ENCODE measurements at places on chromosomes 2 and 18. TPM values are rescaled to one million over a fixed set of nuclear protein-coding genes. Genes with fewer than 3 reads are reported as not detected.

- DNase-seq = no peak
Measured at GRCh38 chr2:40030456-40030975, 251.5 kb upstream of the THUMPD2 start.

Gene SERPINB10
- total RNA-seq = not detected

DNA sequence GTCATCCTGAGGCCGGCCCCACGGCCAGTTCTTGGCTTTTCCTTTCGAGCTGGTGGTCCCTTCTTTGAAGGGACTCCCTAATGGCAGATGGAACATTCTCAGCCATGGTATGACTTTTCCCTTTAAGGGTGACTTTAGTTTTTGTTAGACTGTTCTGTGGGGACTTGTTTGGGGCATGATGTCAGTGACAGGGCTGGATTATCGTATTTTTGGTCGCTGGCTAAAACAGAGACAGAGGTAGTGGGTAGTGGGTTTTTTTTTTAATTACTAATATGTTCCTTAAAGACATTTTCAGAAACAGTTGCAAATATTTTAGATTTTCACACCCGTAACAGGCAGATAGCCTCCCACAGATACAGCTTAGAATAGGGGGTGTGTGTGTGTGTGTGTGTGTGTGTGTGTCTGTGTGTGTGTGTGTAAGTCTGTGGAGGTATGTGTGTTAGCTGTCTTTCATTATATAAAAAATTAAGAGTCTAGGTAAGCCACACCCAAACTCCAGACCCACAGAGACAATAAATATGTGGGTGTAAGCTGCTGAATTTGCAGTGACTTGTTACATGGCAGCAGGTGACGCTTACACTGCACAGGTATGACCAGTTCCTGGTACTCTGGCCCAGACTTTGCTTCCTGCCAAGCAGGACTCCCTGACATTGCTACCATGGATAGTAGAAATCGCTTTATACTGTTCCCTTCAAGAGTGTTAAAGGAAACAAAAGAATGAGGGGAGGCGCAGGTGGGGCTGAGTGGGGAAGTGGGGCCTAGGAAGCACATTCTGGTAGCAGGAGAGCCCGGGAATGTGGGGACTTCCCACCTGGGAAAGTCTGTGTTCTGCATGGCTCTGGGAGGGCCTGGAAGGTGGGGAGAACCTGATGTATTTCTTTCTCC lies 20.9 kb downstream of the NCK2 start:
- no peak for DNase-seq

Gene SNTG2
- total RNA-seq = 9.9 TPM

GRCh38 chr18:53458268-53458667 lies 766.2 kb downstream of the MBD2 start:
- DNase-seq = no peak

GRCh38 chr18:8947566-8947965 lies 154.9 kb upstream of the NDUFV2 start:
- DNase-seq = no peak

Gene CDCA7
- total RNA-seq = not detected

Gene DQX1
- total RNA-seq = not detected

DNA sequence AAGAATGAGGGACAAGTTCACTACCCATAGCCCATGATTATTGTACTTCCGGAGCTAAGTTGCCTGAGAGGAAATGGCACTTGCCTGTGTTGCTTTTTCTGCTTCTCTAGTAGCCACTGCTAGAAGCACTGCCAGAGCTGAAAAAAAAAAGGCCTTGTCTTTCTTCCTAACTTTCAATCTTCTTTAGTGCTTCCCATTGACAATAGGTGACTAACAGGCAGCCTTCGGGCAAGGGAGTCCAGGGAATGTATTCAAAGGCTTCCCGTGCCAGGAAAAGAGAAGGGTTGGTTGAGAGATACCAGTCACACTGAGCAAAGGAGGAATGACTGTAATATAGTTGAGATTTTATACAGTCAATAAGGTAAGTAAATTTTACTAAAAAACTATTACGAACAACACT lies 242.0 kb downstream of the CALCRL start:
- no peak for DNase-seq

GRCh38 chr2:223815186-223815883 lies 22.0 kb downstream of the AP1S3 start:
- no peak for DNase-seq

Gene NTSR2
- not detected for total RNA-seq

- DNase-seq = no peak
Measured at GRCh38 chr2:34602262-34602661, 1003.2 kb upstream of the FAM98A start.

Gene NOL4
- not detected for total RNA-seq

Gene ST6GAL2
- 55.5 TPM for total RNA-seq

DNA sequence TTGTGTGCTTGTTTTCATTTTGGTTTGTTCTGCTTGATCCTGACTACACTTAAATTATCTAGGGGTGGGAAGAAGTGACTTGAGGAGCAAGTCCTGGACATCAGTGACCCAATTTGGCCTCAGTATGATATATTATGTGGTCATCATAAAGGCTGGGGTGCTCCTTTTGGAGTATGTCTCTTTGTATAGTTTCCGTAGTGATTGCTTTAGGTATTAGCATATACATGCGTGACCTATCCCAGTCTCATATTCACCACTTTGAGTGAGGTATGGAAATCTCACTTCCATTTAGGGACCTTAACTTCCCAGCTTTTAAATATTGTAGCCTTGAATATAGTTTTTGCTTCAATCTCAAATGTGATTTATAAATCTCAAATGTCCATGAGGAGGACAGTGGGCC lies 241.0 kb downstream of the PTGR3 start:
- DNase-seq = no peak

- DNase-seq = no peak
Measured at GRCh38 chr2:172089005-172089504, 3.7 kb downstream of the DLX1 start.

Gene OSR1
- 66.7 TPM for total RNA-seq

DNA sequence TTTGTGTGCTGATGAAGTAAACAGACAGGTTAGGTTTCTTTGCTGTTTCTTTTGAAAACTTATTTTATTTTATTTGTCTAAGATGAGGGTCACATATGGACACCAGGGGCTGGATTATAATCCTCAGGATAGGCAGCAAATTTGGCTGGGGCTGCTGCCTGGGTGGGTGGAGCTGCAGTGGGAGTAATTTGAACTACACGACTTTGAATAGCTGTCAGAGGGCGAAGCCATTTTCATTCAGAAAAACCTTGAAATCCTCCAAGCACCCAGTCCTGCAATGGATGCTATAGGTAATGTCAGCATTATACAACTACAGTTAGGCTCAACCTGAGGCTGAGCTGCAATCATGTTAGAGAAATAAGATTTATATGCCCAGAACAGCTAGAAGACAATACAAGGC lies 16.6 kb downstream of the SETBP1 start:
- no peak for DNase-seq

GRCh38 chr2:122009561-122009960 lies 254.1 kb downstream of the TSN start:
- no peak for DNase-seq

- DNase-seq = no peak
Measured at GRCh38 chr2:85503168-85503850, 35.7 kb upstream of the MAT2A start.

Gene CXCR4
- 15.5 TPM for total RNA-seq

DNA sequence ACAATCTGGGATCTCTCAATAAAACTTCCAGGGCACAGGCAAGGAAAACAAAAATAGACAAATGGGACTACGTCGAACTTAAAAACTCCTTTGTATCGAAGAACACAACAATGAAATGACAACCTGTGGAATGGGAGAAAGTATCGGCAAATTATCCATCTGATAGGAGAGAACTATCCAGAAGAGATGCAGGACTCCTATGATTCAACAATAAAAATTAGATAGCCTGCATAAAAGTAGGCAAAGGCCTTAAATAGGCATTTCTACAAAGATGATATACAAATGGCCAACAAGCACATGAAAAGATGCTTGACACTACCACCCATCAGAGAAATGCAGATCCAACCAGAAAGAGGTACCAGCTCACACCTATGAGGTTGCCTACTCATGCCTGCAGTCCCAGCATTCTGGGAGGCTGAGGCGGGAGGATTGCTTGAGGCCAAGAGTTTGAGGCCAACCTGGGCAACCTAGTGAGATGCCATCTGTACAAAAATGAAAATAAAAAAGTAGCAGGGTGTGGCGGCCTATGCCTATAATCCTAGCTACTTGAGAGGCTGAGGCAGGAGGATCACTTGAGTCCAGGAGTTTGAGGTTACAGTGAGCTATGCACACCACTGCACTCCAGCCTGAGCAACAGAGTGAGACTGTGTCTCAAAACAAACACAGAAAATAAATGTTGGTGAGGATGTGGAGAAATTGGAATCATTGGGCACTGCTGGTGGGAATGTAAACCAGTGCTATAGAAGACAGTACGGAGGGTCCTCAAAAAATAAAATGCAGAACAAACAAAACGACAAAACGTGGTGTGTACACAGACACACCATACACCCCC lies 21.6 kb downstream of the TWIST2 start:
- no peak for DNase-seq

DNA sequence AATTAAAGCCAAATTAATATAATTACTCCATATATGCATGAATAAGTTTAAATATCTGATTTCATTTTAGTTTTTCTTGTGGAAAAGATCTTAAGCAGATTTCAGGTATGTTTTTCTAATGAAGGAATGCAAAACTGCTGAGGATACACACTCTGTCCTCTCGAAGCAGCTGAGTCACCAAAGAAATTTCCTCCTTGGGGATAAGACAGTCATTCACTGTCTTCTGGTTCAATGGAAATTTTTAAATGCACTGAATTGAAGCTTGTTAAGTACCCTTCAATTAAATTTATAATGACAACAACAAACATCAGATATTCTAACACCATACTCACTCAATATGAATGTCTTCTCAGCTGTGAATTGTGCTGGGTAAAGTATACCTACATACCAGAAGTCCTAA lies 101.5 kb upstream of the DNER start:
- DNase-seq = no peak

Gene SULT1C4
- total RNA-seq = 11.0 TPM

Gene MEP1B
- not detected for total RNA-seq

Gene TLX2
- total RNA-seq = not detected

GRCh38 chr2:215920244-215921100 lies 92.9 kb downstream of the MREG start:
- peak; percentile 78 for DNase-seq

DNA sequence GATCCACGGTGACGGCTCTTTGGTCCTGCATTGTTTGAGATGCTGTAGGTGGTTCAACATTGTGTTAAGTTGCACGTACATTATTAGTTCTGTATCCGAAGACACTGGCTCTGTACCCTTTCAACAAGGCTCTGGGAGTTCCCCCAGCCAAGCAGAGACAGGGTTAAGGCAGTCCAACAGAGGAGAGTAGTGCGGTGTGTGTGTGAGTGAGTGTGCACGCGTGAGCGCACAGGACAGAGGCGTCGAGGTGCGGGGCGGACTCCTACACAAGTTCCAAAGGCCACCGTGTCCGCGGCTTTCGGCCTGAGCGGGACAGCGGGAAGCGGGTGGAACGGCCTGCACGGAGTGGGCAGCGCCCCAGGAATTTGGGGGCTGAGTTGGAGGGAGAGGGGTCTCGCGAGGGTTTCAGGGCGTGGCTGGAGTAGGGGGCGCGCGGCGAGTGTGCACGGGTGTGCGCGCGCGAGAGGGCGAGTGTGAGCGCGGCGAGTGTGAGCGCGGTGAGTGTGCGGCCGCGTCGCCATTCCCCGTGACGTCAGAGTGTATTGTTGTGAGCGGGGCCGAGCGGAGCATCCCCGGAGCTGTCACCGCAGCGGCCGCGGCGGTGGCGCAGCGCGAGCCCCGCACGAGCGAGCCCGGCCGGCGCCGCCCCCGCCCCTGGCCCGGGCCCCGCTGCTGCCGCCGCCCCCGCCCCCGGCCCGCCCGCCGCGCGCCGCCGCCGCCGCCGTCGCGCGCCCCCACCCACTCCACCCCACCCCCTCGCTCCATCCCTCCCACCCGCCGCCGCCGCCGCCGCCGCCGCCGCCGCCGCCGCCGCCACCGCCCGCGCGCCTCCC lies at the start of gene ASXL3:
ASXL3 (plus strand) TSS at position 535 of the 833 bp plus-strand sequence. CDS start 413 bp downstream, outside the sequence.
- DNase-seq = no peak

Gene IL18RAP
- 0.11 TPM for total RNA-seq

Gene ANXA4
- 29.1 TPM for total RNA-seq

GRCh38 chr18:35386600-35387100 lies 9.5 kb upstream of the ZNF396 start:
- no peak for DNase-seq

- no peak for DNase-seq
Measured at GRCh38 chr2:226799976-226800940, 638 bp upstream of the IRS1 start.

Gene REG1B
- not detected for total RNA-seq

Gene SCYGR4
- total RNA-seq = not detected

GRCh38 chr18:77422974-77423867 lies 173.6 kb downstream of the GALR1 start:
- no peak for DNase-seq

DNA sequence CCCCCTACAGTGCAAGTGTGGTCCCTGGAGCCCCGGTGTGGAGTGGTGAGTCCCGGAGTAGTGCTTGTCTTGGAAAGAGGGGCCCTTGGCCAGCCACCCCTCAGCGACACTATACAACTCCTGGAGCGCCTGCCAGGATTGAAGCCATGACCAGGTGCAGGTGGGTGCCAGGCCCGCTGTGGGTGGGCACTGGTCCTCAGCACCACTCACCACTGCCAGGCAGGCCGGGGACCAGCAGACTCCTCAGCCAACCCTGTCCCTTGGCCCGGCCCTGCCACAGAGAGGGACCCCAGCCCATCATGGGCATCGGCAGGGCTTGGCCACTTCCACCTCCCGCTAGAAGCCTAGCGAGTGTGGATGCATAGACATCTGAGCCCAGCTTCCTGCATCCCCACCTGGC lies 42.2 kb downstream of the STK25 start:
- DNase-seq = no peak

DNA sequence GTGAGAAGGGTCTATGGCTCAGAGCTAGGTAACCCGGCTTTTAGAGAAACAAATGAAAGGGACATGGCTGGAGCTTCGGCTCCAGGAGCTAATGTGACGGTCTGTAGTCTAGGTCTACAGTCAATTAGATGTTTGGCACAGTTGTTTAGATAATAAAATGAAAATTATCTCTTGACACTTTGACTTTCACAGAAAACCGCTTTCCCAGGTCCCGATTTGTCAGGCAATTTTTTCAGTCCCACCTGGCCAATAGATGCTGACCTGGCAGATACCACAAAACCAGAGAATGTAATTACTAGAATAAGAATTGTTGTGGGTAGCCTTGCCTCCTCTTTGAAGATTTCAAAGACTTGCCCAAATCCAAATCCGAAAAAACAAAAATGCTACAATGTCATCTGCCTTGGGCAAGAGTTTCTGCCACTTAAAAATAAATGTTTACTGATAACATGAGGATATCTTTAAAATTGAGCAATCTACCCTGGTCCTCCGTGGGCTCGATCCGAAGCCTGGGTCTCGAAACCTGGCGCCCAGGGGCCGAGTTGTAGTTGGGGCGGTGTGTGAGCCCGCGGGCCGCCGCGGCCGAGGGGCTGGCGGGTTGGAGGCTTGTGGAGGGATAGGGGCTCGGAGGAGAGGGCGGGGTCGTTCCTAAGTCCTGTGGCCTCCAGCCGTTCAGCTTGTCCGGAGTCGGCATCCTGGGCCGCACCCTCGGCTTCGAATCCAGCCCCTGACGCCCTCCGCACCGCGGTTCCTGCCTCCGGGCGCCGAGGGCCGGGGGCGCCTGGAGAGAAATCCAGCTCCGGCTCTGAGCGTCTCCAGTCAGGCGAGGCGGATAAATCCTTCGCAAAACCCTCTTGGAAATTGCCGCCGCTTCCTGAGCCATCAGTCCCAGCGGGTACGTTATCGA lies 2.3 kb downstream of the EMX1 start:
- no peak for DNase-seq

- no peak for DNase-seq
Measured at GRCh38 chr2:37609782-37610181, 61.7 kb downstream of the CDC42EP3 start.

Data from ascending aorta (tissue), 2 donors.